PC-9 (cell line): ENCODE measurements at places on chromosomes 1 and 21. TPM values are rescaled to one million over a fixed set of nuclear protein-coding genes. Genes with fewer than 3 reads are reported as not detected.
A peak's percentile ranks its signal among the peaks of the same experiment; 100 is the strongest.

AUNIP gene
- 11.0 and 11.3 TPM in 2 replicates for total RNA-seq

HOOK1 gene
- 23.7 and 27.9 TPM in 2 replicates for total RNA-seq

BRINP2 gene
- total RNA-seq, result not detected in 2 replicates

TBX15 gene
- total RNA-seq, result not detected in 2 replicates

FNDC5 gene
- not detected in 2 replicates for total RNA-seq

HES2 gene
- 2.1 and 4.2 TPM in 2 replicates for total RNA-seq

IGSF9 gene
- 22.9 and 23.4 TPM in 2 replicates for total RNA-seq

MYOG gene
- not detected in 2 replicates for total RNA-seq

AMY2A gene
- total RNA-seq, result not detected in 2 replicates

TAL1 gene
- not detected in 2 replicates for total RNA-seq

FCGR3A gene
- total RNA-seq, result not detected in 2 replicates

LMOD1 gene
- 0.53 and 0.74 TPM in 2 replicates for total RNA-seq

DNA sequence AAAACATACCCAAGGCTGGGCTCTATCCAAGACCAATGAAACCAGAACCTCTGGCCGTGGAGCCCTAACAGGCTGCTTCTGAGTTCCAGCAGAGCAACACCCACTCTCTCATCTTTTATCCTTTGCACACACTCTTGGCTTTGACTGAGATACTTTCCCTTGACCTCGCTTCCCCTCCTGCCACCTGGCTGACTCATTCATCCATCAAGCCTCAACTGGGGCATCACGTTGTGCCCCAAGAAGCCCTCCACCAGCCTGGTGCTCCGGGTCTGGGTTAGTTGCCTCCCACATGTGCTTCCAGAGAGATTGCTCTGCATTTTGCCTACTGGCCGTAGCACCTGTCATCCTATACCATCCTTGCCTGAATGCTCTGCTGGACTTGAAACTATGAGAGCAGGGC is 34.5 kb upstream of the SERBP1 start:
- no peak overlapping the region for H3K27ac ChIP-seq
- no peaks in the 10 kb centered on the region for H3K27me3 ChIP-seq
- H3K36me3 ChIP-seq, result no peaks in the 10 kb centered on the region

- H3K36me3 ChIP-seq, result no peaks in the 10 kb centered on the region
- no peaks in the 10 kb centered on the region for H3K27me3 ChIP-seq
- peaks cover 80% of the 10 kb centered on the region for H3K4me1 ChIP-seq
- H3K4me3 ChIP-seq, result peak overlapping the region; percentile 36; the same call in 1 of the 2 replicates
- peak overlapping the region; percentile 95 for H3K27ac ChIP-seq
- DNase-seq, result peak; percentile 96
These were observed 28.5 kb upstream of the EPS8L3 start for GRCh38 chr1:109792056-109792831.

- H3K27me3 ChIP-seq, result no peaks in the 10 kb centered on the region
- H3K4me3 ChIP-seq, result no peak overlapping the region
- peaks cover 9% of the 10 kb centered on the region; the same call in 1 of the 2 replicates for H3K4me1 ChIP-seq
- H3K27ac ChIP-seq, result no peak overlapping the region
- no peak for DNase-seq
These were observed 92.2 kb downstream of the SLC44A5 start for GRCh38 chr1:75518686-75519085.

- H3K36me3 ChIP-seq, result no peaks in the 10 kb centered on the region
- no peak overlapping the region for H3K27ac ChIP-seq
- H3K4me3 ChIP-seq, result no peak overlapping the region
- DNase-seq, result no peak
- no peaks in the 10 kb centered on the region for H3K4me1 ChIP-seq
- peaks cover 10% of the 10 kb centered on the region; the same call in 1 of the 2 replicates for H3K27me3 ChIP-seq
These were observed 222.7 kb upstream of the GJB5 start for GRCh38 chr1:34532113-34532512.

- DNase-seq, result no peak
- peak overlapping the region; percentile 85 for H3K27ac ChIP-seq
- no peaks in the 10 kb centered on the region for H3K27me3 ChIP-seq
These were observed 35.3 kb downstream of the L1TD1 start for GRCh38 chr1:62229932-62230331.

GRCh38 chr1:233246965-233247364 is 48.6 kb downstream of the PCNX2 start:
- 0 out of 2 replicates have a peak, but pooled peaks cover 7% of the 10 kb centered on the region for H3K36me3 ChIP-seq
- H3K4me1 ChIP-seq, result no peaks in the 10 kb centered on the region
- no peaks in the 10 kb centered on the region for H3K27me3 ChIP-seq
- no peak for DNase-seq
- H3K4me3 ChIP-seq, result no peak overlapping the region
- no peak overlapping the region for H3K27ac ChIP-seq

DNA sequence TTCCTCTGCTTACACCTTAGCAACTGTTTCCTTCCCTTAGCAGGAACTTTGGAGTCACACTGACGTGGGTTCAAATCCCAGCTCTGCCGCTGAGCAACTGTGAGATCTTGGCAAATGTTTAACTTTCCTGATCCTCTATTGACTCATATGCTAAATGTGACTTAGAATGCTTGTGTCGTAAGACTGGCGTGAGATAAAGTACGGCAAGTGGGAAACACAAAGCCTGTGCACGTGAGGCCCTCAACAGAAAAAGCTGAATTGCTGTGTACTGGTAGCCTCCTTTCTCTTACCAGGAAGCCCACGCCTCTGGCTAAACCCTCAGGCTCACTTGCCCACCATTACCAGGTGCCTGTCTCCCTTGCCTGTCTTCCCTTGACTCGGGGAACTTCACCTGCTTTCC is 135.4 kb upstream of the TNR start:
- H3K36me3 ChIP-seq, result no peaks in the 10 kb centered on the region
- no peak overlapping the region for H3K4me3 ChIP-seq
- no peaks in the 10 kb centered on the region for H3K4me1 ChIP-seq
- H3K27ac ChIP-seq, result no peak overlapping the region
- H3K27me3 ChIP-seq, result peaks cover 23% of the 10 kb centered on the region; the same call in 1 of the 2 replicates
- DNase-seq, result no peak

- peak overlapping the region; percentile 86 for H3K27ac ChIP-seq
- no peaks in the 10 kb centered on the region for H3K36me3 ChIP-seq
- peaks cover 73% of the 10 kb centered on the region for H3K4me1 ChIP-seq
- peak overlapping the region; percentile 42; the same call in 1 of the 2 replicates for H3K4me3 ChIP-seq
These were observed 1.7 kb upstream of the INAVA start for GRCh38 chr1:200892958-200893357.

GRCh38 chr1:55103891-55104290 is 64.5 kb downstream of the PCSK9 start:
- H3K4me1 ChIP-seq, result no peaks in the 10 kb centered on the region
- no peak overlapping the region for H3K4me3 ChIP-seq

GRCh38 chr21:44379991-44380865 is 26.8 kb downstream of the TRPM2 start:
- peaks cover 67% of the 10 kb centered on the region for H3K27me3 ChIP-seq
- H3K27ac ChIP-seq, result no peak overlapping the region
- no peak overlapping the region for H3K4me3 ChIP-seq
- no peaks in the 10 kb centered on the region for H3K36me3 ChIP-seq
- DNase-seq, result no peak

DNA sequence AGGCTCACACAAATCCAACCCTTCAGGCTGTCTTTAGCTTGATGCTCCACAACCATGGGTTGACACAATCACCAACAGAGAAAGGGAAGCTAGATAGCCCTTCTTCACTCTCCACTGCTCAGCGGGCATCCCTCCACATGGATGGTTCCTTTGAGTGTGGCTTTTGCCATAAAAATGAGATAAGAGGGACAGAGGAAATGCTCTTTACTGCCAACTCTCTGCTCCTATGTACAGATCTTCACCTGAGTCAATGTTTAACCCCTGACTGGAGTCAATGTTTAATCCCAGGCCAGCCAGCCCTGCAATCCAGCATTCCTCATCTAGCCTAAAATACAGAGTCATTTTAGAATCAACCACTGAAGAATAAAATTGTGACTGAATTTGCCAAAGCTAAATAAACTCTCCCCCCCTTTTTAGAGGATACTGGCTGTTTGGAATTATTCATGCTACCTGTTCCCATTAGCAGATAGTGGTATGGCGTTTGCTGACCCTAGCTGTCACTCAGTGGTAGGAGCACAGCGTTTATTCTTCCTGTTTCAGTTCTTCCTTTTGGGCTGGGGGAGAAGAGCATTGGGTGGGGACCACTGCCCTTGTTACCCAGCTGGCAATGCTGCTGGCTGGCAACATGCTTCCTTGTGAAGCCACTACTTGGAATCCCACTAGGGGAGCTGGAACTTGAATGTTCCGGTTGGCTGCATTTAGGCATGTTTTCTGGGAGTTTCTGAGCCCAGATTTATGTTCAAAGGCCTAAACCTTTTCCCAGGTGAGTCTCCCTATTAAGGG is 5.2 kb upstream of the PIGR start:
- no peaks in the 10 kb centered on the region for H3K36me3 ChIP-seq
- no peak for DNase-seq
- no peak overlapping the region for H3K27ac ChIP-seq
- H3K4me1 ChIP-seq, result peaks cover 30% of the 10 kb centered on the region
- no peaks in the 10 kb centered on the region for H3K27me3 ChIP-seq

- H3K27me3 ChIP-seq, result no peaks in the 10 kb centered on the region
- no peak overlapping the region for H3K4me3 ChIP-seq
- DNase-seq, result no peak
- H3K36me3 ChIP-seq, result no peaks in the 10 kb centered on the region
- no peak overlapping the region for H3K27ac ChIP-seq
- H3K4me1 ChIP-seq, result peaks cover 9% of the 10 kb centered on the region
These were observed 97.0 kb upstream of the DPH5 start for GRCh38 chr1:101122452-101123166.

DNA sequence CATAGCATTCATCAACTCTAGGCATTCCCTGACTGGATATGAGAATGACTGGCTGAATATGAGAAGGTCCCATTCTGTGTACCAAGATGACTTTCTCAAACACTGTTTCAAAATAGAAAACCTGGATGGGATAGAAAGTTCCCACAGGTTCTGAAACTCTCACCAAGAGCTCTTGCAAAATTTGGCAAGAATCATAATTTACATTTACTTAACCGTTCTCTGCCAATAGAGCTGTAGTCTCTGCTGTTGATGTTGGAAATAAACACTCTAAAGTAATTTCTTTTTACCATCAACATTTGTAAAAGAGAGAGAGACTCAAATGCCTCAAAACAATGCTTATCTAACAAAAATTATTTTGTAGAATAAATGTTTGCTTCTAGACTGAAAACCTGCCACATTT is 221.1 kb downstream of the LMO4 start:
- no peaks in the 10 kb centered on the region for H3K27me3 ChIP-seq
- no peaks in the 10 kb centered on the region for H3K36me3 ChIP-seq
- no peak overlapping the region for H3K4me3 ChIP-seq
- no peak overlapping the region for H3K27ac ChIP-seq
- H3K4me1 ChIP-seq, result no peaks in the 10 kb centered on the region
- DNase-seq, result no peak

DNA sequence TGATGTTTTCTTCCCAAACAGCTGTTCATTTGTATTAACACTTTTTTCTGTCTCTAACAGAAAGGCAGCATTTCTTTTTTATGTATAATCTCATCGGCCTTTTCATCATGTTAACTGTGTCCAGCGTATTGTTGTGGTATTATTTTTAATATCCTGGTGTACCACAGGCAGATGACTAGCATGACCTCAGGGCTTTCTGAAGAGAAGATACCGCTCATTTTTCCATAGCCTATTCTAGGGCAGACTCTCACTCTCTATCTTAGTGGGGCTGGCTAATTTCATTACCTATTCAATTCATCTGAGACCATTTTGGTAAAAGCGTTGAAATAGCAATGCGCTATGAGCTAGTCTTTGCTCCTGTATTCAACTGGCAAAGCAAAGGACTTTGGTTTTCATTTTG is 209.9 kb downstream of the SDCCAG8 start:
- no peak for DNase-seq
- no peaks in the 10 kb centered on the region for H3K27me3 ChIP-seq
- no peak overlapping the region for H3K27ac ChIP-seq
- H3K4me3 ChIP-seq, result no peak overlapping the region
- H3K36me3 ChIP-seq, result no peaks in the 10 kb centered on the region
- no peaks in the 10 kb centered on the region for H3K4me1 ChIP-seq

DNA sequence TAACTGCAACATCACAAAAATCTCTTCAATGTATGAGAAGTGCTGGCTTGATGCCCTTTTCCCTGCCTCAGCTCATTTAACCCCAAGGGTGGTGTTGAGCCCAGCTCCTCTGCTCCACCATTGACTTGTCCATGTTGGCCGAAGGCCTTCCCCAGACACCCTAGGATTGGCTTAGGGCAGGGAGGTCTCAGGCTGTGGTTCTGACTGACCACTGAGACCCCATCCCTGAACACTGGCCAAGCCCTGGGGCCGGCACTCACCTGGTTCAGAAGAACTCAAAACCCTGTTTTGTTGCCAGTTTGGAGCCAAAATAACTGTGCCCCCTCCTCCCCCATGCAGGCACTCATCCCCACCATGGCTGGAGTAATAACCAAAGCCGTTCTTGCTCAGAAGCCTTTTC is 38.6 kb downstream of the NENF start:
- peaks cover 34% of the 10 kb centered on the region for H3K4me1 ChIP-seq
- no peak overlapping the region for H3K4me3 ChIP-seq
- no peaks in the 10 kb centered on the region for H3K36me3 ChIP-seq
- DNase-seq, result no peak
- no peak overlapping the region for H3K27ac ChIP-seq
- H3K27me3 ChIP-seq, result no peaks in the 10 kb centered on the region

DNA sequence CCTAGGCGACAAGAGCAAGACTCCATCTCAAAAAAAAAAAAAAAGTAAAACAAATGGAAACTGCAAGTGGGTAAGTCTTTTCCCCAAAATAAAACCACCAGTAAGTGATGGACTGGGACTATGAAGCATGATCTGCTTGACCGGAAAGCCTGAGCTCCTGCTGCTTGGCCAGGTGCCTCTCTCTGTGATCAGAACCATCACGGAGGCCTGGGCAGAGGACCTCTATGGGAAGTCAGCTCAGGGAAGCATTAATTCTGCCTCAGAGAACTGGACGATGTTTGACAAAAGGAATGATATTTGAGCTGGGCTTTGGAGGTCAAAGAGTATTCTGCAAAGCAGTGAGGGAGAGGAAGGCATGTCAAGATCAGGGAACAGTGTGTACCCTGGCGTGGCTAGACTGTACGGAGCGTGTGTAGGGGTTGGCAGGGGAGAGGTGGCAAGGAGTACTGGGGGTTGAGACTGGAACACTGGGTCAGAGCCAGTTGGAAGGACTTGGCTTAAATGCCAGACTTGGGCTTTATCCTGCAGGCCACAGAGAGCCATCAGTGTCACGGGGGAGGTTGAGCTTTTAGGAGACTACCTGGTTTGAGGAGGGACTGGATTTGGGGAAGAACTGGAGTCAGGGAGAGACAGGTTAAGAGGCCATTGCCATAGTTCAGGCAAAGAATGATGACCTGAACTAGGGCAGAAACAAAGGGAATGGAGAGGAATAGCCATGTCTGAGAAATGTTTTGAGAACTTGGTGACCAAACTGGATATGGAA is 16.4 kb downstream of the ATP1A2 start:
- no peak for DNase-seq
- no peaks in the 10 kb centered on the region for H3K36me3 ChIP-seq
- H3K4me3 ChIP-seq, result no peak overlapping the region
- H3K27me3 ChIP-seq, result no peaks in the 10 kb centered on the region
- H3K4me1 ChIP-seq, result peaks cover 27% of the 10 kb centered on the region
- no peak overlapping the region for H3K27ac ChIP-seq

- no peaks in the 10 kb centered on the region for H3K27me3 ChIP-seq
- H3K4me3 ChIP-seq, result no peak overlapping the region
- H3K36me3 ChIP-seq, result no peaks in the 10 kb centered on the region
- peak; percentile 70 for DNase-seq
These were observed 82.1 kb upstream of the DUSP10 start for GRCh38 chr1:221824025-221824424.

- no peaks in the 10 kb centered on the region for H3K27me3 ChIP-seq
- H3K27ac ChIP-seq, result no peak overlapping the region
- no peaks in the 10 kb centered on the region for H3K36me3 ChIP-seq
These were observed 56.0 kb upstream of the ABCG1 start for GRCh38 chr21:42162831-42163510.

GRCh38 chr1:22789356-22789994 is 78.8 kb downstream of the EPHB2 start:
- no peaks in the 10 kb centered on the region for H3K36me3 ChIP-seq
- no peaks in the 10 kb centered on the region for H3K27me3 ChIP-seq
- DNase-seq, result peak; percentile 56
- H3K4me3 ChIP-seq, result no peak overlapping the region
- no peaks in the 10 kb centered on the region for H3K4me1 ChIP-seq
